ENCODE measurements at places on chromosomes 2 and 18.

- DNase-seq, result no peak
Observed at GRCh38 chr2:186569897-186570296, 20.0 kb upstream of the ITGAV start.

GRCh38 chr18:36017232-36017631 lies 44.8 kb downstream of the RMP24 start:
- DNase-seq, result no peak

GRCh38 chr2:6771634-6772611 lies 93.8 kb downstream of the CMPK2 start:
- no peak for DNase-seq

DNA sequence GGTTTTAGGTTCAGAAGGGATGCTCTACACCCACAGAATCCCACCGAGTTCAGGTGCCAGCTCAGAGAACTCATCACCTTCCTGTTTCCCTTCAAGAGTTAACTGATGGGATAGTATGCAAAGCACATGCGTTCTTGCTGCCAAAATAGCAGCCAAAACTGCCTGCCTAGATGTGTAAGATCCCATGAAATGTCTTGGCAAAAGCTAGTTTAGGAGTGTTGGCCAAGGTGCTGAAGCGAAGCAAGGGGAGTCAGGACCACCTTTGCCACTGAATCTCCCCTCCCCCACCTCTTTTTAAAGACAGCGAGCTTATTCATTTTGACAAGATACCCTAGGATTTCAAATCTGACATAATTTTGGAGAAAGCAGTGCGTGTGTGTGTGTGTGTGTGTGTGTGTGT lies 2.1 kb downstream of the DOCK10 start:
- DNase-seq, result no peak

- no peak for DNase-seq
Observed at GRCh38 chr2:31522786-31523185, 58.0 kb downstream of the SRD5A2 start.

GRCh38 chr2:142930835-142931398 lies 53.5 kb downstream of the KYNU start:
- no peak for DNase-seq

GRCh38 chr2:186919296-186919695 lies 70.3 kb upstream of the ZSWIM2 start:
- peak; percentile 54 for DNase-seq

GRCh38 chr18:42545825-42546224 lies 569.7 kb downstream of the RIT2 start:
- peak; percentile 42 for DNase-seq

- no peak for DNase-seq
Observed at GRCh38 chr2:240820607-240821428, 799 bp upstream of the KIF1A start.

DNA sequence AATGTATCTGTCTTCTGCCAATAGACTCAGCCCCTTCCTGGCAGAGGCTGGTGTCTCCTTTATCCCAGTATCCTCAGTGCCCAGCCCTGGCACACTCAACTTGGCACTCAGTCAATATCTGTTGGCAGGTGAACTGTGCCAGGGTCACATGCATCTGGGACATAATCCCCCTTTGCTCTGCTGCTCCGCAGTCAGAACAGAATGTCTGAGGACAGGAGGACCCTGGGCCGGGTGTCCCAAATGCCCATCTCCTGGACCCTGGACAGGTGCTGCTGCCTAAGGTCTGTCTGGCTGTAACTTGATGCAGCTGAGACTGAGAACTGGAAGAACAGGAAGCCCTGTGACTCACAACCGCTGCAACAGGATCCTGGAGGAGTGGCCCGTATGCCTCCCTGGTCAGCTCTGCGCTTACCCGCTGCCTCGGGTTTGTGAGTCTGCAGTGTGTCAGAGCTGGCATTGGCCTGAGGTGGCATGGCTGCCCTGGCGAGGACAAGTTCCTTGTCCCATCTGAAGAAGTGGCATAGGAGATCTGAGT lies 11.4 kb downstream of the HK2 start:
- peak; percentile 69 for DNase-seq

- DNase-seq, result no peak
Observed at GRCh38 chr2:4895371-4895770, 796.8 kb upstream of the SOX11 start.

DNA sequence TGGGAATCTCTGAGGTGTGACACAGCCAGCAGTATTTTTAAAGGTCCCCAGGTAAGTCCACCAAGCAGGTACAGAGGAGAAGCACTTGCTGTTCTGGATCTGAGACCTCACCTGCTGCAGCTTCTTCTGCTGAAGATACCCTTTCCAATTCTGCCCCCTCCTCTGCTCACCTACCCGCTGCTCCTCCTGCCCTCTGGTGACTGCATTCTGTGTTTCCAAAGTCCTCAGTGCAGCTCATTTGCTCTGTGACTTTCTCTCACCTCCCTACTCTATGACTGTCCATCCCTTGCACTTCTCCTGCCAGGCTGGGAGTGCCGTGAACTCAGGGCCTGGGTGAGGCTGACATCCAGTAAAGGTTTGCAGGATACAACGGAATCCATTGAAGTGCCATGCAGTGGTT lies 205.2 kb upstream of the LYPD1 start:
- DNase-seq, result no peak

DNA sequence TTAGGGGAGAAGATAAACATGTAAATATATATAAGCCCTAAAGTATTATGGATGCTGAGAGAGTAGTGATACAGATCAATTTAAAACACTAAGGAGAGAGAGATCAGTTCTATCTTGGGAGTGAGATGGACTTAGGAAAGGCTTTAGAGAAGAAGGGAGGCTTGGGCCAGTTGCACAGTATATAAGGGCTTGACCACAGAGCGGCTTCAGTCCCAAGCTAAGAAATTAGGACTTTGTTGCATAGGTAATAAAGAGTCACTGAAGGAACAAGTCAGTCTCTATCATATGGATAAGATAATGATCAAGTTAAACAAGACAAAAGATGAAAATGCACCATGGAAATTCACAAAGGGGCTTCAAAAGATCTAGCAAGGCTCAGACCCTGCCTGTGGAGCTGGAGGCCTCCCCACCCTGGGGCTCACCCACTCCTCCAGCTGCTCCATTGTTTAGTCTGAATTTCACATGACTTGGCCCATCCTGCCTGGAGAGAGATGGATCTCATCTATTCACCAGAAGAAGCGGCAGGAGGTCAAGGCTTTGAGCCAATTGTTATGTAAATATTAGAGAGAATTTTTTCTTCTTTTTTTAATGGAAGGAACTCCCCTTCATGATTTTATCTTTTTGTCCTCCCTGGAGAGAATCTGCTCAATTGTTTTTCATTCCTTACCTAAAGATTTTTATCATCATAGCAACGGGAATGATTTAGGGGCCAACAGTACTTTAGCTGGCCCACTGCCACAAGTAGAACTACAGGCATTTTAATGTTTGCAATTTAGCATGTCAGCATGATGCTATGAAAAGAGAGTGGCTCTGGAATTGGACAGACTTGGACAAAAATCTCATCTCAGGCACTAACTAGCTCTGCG lies 44.0 kb downstream of the GYPC start:
- no peak for DNase-seq

- no peak for DNase-seq
Observed at GRCh38 chr2:176656038-176656775, 387.0 kb downstream of the MTX2 start.

DNA sequence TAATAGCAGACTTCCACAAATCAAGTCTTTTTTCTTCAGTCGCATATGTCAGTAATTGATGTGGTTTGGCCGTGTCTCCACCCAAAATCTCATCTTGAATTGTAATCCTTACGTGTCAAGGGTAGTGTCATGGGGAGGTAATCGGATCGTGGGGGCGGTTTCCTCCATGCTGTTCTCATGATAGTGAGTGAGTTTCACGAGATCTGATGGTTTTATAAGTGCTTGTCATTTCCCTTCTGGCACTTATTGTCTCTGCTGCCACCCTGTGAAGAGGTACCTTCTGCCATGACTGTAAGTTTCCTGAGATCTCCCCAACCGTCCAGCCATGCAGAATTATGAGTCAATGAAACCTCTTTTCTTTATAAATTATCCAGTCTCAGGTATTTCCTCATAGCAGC lies 478.8 kb downstream of the PTPRM start:
- no peak for DNase-seq

DNA sequence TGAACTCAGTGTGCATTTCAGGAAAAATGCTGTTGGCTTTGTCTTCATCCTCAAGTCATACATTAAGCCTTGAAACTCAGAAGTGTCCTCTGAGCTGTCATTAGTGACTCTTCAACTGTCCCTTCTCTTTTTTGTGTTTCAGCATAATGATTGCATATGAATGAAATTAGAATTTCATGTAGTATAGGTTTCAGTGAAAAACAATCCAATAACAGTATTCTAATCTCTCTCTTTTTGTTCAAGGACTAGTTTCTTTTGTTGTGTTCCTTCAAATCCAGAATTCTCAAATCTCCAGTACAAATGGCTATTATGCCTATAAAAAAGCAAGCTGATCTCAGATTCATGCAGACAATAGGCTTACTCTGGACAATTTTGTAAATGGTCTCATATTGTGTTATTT lies 133.5 kb downstream of the QPCT start:
- no peak for DNase-seq

- no peak for DNase-seq
Observed at GRCh38 chr2:69279931-69280681, 106.9 kb downstream of the GFPT1 start.

- DNase-seq, result no peak
Observed at GRCh38 chr2:73640511-73640911, 1.7 kb downstream of the NAT8 start.

- no peak for DNase-seq
Observed at GRCh38 chr2:235903782-235904584, 264.2 kb downstream of the GBX2 start.

DNA sequence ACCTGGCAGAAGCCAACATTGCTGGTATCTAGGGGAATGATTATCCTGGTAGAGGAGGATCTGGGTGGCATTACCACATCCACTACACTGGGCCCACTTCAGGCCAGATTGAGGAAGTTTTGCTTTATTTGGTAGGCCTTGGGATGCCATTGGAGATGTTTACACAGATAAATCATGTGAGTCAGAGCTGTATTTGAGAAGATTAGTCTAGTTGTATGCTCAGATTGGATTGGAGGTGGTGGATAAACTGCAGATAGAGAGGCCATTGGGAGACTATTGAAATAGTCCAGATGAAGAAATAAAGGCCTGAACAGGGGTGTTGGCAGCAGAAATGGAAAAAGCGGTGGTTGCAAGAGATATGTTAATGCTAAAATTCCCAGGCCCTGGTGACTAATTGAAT lies 81.5 kb downstream of the EFEMP1 start:
- no peak for DNase-seq

DNA sequence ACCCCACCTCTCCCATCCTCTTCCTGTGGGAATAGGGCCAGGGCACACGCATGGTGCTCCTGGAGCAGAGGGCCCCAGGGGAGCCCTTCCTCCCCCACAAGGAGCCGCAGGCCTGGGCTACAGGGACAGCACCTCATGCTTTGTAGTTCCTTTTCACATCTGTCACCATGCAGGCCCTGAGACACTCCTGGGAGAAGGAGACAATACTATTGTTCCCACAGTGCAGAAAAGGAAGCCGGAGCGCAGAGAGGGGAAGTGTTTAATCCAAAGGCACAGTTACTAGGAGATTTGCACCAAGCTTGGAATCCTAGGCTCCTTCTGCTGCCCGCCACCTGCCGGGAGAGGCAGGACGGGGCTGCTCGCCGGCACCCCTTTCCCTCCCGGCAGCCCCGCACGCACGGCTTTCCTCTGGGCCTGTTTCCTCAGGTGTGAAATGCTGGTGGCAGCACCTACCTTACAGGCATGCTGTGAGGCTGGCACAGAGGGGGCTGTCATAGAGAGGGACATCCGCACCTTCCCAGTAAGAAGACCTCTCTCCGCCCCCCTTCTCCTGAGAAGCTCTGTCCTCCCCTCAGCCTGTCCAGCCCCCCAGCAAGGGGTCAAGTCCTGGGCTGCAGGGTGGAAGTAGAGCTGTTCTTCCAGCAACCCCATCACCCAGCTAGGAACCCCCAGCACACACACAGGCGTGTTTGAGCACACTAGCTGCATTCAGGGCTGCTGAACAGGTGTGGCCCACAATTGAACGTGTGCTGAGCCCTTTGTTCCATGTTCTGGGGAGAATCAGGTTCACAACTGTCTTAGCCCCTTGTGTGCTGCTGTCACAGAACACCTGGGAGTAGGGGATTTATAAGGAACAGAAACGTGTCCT lies 62.6 kb downstream of the SMAD7 start:
- DNase-seq, result no peak

- DNase-seq, result no peak
Observed at GRCh38 chr2:159130302-159130701, 156.2 kb downstream of the WDSUB1 start.

DNA sequence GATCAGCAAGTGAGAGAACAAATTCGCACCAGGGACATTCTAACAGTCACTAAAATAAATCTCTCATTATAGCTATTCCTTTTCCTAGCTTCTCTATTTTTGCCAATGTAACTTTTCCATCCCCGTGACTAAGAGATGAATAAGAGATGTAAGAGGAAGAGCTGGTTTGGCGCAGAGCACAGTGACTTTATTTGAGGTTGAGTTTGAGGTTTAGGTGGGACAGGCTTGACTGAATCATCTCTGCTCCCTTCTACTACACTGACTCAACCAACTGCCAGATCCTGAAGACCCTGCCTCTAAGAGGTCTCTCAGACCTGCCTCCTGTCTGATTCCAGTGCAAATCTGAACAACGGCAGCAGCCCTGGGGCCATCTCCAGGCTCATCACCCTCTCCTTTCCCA lies 28.0 kb downstream of the RFX8 start:
- DNase-seq, result peak; percentile 76

- no peak for DNase-seq
Observed at GRCh38 chr18:32553174-32553573, 82.5 kb upstream of the GAREM1 start.

DNA sequence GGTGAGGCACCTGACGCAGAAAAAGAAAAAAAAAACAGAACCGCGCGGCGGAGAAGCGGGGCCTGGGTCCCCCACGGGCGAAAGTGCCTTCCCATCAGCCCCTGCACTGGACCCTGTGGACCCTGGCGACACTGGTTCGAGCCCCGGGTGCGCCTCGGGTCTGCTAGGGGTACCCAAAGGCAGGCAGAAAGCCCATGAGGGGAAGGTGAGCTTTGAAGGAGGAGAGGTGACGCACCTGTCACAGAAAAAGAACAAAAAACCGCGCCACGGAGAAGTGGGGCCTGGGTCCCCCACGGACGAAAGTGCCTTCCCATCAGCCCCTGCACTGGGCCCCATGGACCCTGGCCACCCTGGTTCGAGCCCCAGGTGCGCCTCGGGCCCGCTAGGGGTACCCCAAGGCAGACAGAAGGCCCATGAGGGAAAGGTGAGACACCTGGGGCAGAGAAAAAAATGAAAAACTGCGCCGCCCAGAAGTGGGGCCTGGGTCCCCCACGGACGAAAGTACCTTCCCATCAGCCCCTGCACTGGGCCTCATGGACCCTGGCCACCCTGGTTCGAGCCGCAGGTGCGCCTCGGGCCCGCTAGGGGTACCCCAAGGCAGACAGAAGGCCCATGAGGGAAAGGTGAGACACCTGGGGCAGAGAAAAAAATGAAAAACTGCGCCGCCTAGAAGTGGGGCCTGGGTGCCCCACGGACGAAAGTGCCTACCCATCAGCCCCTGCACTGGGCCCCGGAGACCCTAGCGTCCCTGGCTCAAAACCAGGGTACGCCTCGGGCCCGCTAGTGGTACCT lies 227.4 kb downstream of the CCDC74A start:
- DNase-seq, result no peak

- no peak for DNase-seq
Observed at GRCh38 chr2:189260361-189260814, 80.8 kb upstream of the COL5A2 start.

GRCh38 chr2:157839822-157840221 lies 36.3 kb downstream of the ACVR1 start:
- no peak for DNase-seq
